ENCODE measurements at places on chromosomes 4 and X. TPM values are rescaled to one million over a fixed set of nuclear protein-coding genes. Genes with fewer than 3 reads are reported as not detected.

AADAT gene
- 30.7 TPM for total RNA-seq

- H3K36me3 ChIP-seq, result no peaks in the 10 kb centered on the region
- no peaks in the 10 kb centered on the region for H3K4me1 ChIP-seq
- no peak overlapping the region for H3K4me3 ChIP-seq
- H3K27ac ChIP-seq, result no peak overlapping the region
- H3K27me3 ChIP-seq, result no peaks in the 10 kb centered on the region
- no peak for DNase-seq
Observed at GRCh38 chr4:115607311-115607710, 493.9 kb upstream of the NDST4 start.

GRCh38 chrX:69374569-69374968 lies 129.6 kb upstream of the NALF2 start:
- H3K27ac ChIP-seq, result no peak overlapping the region
- no peaks in the 10 kb centered on the region for H3K27me3 ChIP-seq
- no peaks in the 10 kb centered on the region for H3K4me1 ChIP-seq
- DNase-seq, result no peak
- peaks cover 8% of the 10 kb centered on the region for H3K36me3 ChIP-seq

DNA sequence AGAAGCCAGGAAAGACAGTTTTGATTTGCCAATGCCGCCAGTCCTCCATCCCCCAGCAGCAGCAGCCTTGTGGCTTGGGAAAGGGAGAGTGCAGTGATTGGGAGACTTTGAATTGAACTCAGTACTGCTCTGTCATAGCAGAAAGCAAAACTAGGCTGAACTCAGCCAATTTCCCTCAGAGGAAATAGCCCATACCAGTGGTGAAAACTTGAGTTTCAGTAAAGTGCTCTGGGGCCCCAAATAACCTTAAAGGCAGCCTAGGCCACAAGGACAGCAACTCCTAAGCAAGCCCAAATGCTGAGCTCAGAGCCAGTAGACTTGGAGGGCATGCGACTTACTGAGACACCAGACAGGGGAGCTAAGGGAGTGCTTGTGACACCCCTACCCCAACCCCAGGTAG lies 2.0 kb upstream of the PROM1 start:
- H3K4me1 ChIP-seq, result peaks cover 20% of the 10 kb centered on the region
- no peak overlapping the region for H3K4me3 ChIP-seq
- no peak overlapping the region for H3K27ac ChIP-seq
- H3K27me3 ChIP-seq, result peaks cover 80% of the 10 kb centered on the region

GRCh38 chr4:43776371-43776770 lies 672.2 kb downstream of the KCTD8 start:
- peaks cover 6% of the 10 kb centered on the region for H3K27me3 ChIP-seq
- no peak overlapping the region for H3K4me3 ChIP-seq
- H3K36me3 ChIP-seq, result no peaks in the 10 kb centered on the region
- no peak for DNase-seq

- H3K27ac ChIP-seq, result no peak overlapping the region
- DNase-seq, result no peak
- no peaks in the 10 kb centered on the region for H3K27me3 ChIP-seq
Observed at GRCh38 chr4:165364452-165365080, 14.2 kb upstream of the CPE start.

SSX2B gene
- not detected for total RNA-seq

- no peak overlapping the region for H3K27ac ChIP-seq
- H3K4me1 ChIP-seq, result no peaks in the 10 kb centered on the region
- no peaks in the 10 kb centered on the region for H3K36me3 ChIP-seq
- DNase-seq, result no peak
- no peaks in the 10 kb centered on the region for H3K27me3 ChIP-seq
- H3K4me3 ChIP-seq, result no peak overlapping the region
Observed at GRCh38 chr4:30696191-30696590, 24.0 kb upstream of the PCDH7 start.

SYTL4 gene
- total RNA-seq, result 4.5 TPM

DNA sequence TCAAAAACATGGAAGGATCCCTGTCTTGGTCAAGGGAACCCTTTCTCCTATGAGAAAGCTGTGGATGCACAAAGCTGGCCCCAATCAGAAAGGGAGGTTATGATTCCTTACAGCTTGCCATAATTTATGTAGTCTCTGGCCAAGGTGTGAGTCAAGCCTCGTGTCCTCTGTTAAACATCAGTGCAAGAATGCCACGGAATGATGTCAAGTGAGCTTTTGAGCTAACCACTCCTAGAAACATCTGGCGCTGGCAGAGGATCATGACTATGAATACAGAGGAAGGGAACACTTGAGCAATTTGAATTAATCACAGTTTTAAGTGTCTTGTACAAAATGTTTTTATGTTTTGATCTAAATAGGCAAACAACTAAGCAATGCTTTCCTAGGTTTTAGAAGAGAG lies 51.5 kb upstream of the RAP2C start:
- H3K4me3 ChIP-seq, result no peak overlapping the region
- H3K4me1 ChIP-seq, result no peaks in the 10 kb centered on the region
- H3K27ac ChIP-seq, result no peak overlapping the region
- no peak for DNase-seq

GRCh38 chr4:175807547-175807946 lies 4.5 kb downstream of the GPM6A start:
- H3K36me3 ChIP-seq, result no peaks in the 10 kb centered on the region
- H3K27me3 ChIP-seq, result no peaks in the 10 kb centered on the region
- H3K4me3 ChIP-seq, result no peak overlapping the region
- DNase-seq, result no peak
- H3K27ac ChIP-seq, result no peak overlapping the region
- peaks cover 9% of the 10 kb centered on the region for H3K4me1 ChIP-seq

VCX3B gene
- not detected for total RNA-seq

THOC2 gene
- 91.1 TPM for total RNA-seq

RAB9B gene
- 3.7 TPM for total RNA-seq

GRCh38 chrX:139828033-139828432 lies 104.8 kb downstream of the ATP11C start:
- H3K27me3 ChIP-seq, result no peaks in the 10 kb centered on the region
- H3K36me3 ChIP-seq, result no peaks in the 10 kb centered on the region
- no peak for DNase-seq

GRCh38 chr4:47741200-47741599 lies 96.7 kb downstream of the CORIN start:
- DNase-seq, result no peak
- no peaks in the 10 kb centered on the region for H3K36me3 ChIP-seq

TLR8 gene
- total RNA-seq, result not detected

DNA sequence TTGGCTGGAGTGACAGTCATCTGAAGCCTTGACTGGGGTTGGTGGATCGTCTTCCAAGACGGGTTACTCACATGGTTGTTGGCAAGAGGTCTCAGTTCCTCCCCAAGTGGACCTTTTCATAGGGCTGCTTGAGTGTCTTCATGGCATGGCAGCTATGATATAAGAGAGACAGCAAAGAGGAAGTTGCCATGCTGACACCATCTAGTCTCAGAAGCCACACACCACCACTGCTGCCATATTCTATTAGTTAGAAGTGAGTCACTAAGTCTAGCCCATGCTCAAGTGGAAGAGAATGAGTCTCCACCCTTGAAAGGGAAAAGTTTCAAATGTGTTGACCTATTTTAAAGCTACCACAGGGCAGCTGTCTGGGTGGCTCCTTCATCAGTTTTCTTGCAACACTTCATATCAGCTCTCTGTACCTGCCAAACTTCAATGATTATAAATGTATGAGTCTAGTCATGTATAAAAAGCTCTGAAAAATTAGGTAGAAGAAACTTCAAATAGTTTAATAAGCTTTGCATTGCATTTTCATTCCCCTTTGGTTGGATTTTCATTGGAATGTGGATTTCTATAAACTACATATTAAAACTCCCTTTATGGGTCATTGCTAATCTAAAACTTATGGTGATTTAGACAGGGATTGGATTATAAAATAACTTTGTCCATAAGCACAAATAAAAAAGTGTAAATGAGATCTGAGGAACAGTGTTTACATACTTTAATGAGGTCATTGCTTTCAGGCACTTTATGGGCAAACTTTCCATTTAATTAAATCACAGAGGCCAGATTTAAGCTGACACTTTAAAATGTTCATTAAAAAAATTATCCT lies 68.0 kb upstream of the ATXN3L start:
- no peaks in the 10 kb centered on the region for H3K27me3 ChIP-seq
- peaks cover 7% of the 10 kb centered on the region for H3K36me3 ChIP-seq
- H3K4me1 ChIP-seq, result peaks cover 43% of the 10 kb centered on the region
- H3K4me3 ChIP-seq, result no peak overlapping the region
- no peak for DNase-seq
- no peak overlapping the region for H3K27ac ChIP-seq

TENM3 gene
- total RNA-seq, result 46.9 TPM

CPZ gene
- total RNA-seq, result not detected

DNA sequence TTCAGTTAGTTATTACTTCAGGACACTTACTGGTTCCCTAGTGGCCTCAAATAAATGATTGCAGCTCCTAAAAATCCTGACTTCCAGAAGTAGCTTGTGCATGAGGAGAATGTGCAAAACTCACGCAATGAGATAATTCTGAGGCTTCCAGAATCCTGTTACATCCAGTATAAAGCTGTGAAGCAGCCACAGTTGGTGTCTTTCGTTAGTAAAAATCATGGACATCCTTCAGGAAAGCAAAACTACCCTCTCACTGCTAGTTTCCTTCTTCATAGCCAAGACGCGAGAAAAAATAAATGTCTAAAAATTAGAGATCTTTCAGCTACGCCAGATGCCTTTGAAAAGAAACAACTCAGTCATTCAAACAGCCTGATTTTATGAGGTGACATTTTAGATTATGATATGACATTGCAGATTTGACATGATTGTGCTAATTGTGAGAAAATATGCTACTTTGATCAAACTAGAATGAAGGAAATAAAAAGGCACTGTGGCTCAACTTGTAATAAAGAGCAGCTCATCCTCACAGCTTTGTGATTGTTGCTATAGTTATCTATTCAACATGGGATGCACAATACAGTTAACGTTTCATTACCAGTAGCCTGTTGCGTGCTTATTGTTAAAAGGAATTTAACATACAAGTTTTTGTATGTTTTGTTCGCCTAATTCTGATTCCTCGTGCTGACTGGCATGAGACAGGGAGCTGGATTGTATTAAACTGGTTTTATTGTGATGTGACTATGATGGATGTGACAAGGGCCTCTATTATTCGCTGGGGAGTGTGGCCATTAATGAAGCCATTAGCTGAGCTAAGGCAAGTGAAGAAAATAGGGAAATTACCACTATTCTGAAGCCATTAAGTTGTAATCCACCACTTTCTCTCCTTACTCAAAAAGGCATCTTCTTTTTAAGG lies 40.5 kb downstream of the AFF2 start:
- peaks cover 18% of the 10 kb centered on the region for H3K4me1 ChIP-seq
- H3K27me3 ChIP-seq, result no peaks in the 10 kb centered on the region
- H3K36me3 ChIP-seq, result no peaks in the 10 kb centered on the region
- no peak overlapping the region for H3K4me3 ChIP-seq
- no peak overlapping the region for H3K27ac ChIP-seq

All from neural crest cell (in vitro differentiated cells).